Hematopoietic multipotent progenitor cell treated with erythropoietin and hydrocortisone succinate and interleukin-3 and kit ligand, for 6 days (in vitro differentiated cells): ENCODE measurements at places on chromosomes 13 and 19.

- peak; percentile 74 for DNase-seq
Observed at GRCh38 chr19:3366753-3367627, 607 bp downstream of the NFIC start.

- no peak for DNase-seq
Observed at GRCh38 chr13:72542241-72542640, 185.2 kb downstream of the MZT1 start.

- no peak for DNase-seq
Observed at GRCh38 chr19:13301627-13302334, 151.6 kb downstream of the IER2 start.

- peak; percentile 31 for DNase-seq
Observed at GRCh38 chr13:46756977-46757376, 40.0 kb downstream of the ESD start.

GRCh38 chr19:49415102-49415809 is 8.0 kb downstream of the PTH2 start:
- no peak for DNase-seq

GRCh38 chr13:31803311-31803710 is 64.0 kb downstream of the RXFP2 start:
- DNase-seq, result peak; percentile 53

DNA sequence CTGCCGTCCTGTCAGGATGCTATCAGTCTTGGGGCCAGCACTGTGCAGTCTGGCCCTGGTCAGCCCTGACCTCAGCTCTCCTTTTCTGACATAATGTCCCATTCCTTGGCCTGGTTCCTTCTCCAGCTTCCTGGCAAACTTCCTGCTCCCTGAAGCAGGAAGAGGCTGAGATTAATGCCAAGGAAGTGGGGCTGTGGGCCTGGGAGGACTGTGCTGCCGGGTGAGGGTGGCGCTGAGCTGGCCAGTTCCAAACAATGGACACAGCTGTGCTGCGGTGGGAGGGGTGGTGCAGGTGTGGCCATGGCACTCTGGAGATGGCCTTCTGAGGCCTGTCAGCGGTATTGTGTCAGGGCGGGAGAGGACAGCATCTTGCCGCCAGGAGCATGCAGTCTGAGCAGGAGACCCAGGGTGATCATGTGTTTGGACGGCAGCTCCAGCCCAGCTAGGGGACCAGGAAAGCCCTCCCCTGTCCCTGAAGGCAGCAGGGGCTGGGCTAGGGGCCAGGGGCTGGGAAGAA is 30.9 kb downstream of the TUBA3C start:
- DNase-seq, result no peak

DNA sequence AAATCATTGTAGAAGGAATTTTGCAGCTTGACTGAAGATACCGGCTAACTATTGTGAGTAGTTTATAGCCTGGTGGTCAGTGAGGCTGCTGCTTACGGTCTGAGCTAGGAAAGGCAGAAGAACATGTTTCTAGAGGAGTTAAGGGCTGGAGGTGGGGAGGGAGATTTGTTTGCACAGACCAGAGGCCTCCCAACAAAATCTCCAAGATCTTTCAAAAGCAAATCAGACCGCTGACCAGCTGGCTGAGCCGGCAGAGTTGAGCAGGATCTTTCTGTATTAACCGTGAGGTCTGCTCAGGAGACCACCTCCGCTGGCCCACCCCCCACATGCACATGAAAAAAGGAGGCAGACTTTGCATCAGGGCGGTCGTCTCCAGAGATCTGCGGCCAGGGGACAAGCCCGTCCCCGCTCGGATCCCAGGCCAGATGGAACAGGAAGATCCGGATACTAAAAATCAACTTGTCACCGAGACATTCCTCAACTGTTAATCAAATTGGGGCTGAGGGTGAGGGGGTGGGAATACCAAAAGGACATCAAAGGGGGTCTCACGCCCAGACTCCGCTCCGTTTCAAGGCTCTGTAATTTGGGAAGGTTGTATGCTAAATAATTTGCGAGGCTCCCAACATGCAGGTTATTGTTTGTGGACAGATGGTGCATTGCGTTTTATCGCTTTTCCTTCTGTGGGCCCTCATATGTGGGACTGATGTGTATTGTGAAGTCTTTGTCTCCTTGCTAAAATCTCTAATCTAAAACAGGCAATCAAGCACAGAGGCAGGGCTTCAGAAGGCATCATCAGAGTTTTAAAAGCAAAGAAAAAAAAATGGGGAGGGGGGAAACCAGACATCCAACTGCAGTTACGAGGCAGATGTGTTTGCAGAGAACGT is 319.0 kb downstream of the ZNF536 start:
- DNase-seq, result no peak

DNA sequence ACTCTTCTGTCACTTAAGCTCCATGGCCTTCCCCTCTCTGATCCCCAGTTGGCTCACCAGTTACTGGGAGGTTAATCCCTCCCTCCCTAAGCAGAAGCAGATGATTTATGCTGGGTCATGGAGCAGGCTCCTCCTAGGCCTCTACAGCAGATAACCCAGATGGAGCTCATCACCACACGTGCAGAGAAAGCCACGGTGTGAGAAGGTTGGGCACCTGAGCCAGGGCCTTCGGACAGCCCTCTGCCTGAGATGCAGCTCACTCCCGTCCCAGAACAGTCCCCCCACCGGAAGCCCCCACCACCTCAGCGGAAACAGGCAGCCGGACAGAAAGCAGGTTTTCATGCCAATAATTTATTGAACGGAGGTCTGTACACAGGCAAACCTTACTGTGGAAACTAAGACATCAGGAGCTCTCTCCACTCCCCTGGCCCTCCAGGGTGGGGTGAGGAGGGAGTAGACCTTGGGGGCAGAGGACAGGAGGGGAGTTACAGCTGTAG is 9.8 kb downstream of the ZNF526 start:
- peak; percentile 86 for DNase-seq

DNA sequence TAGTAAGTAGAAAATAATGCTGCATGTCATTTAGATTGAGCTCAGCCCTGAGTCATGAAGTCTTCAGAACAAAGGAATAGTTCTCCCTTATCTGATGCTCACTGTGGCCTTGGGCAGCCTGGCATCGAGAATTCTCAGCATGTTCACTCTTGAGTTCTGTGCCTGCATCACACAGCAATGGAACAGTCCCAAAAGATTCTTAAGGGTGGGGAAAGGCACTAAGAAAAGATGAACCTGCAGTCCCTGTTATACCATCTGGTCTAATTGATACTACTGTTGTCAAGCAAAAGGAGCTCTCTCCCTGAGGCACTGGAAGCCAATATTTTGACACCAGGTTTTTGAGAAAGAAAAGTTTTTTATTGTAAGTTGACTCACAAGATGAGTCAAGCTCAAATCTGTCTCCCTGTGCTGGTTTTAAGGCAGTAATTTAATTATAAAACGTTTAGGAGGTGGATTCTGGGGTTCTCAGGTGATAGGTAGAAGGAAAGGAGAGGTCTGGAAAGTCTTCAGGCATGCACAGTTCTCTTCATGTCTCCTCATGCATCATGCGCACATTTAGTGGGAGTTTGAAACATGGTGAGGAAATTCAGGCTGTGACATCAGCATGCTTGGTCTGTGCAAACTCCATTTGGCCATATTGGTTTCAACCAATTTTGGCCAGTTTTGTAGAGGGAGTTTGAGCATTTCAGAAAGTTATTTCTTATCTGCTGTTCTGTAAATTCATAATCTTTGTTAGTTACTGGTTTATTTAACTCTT is 38.1 kb upstream of the ZNF766 start:
- no peak for DNase-seq

DNA sequence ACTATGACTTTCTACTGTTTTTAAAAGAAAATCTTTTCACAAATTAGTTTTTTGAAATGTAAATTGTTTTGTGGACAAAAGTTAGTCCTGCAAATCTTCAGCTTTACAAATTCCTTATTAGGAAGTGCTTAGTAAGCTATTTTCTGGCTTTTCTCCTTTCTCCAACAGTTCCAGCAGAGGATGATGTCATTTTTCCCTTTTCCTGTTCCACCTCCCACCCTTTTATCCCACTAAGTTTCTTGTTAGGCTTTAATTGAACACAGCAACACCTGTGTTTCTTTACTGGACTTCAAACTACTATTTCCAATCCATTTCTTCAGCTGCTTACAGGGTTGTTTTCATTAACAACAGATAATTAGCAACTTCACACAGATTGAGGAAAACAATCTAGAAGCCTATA is 389.2 kb downstream of the NDFIP2 start:
- DNase-seq, result no peak

DNA sequence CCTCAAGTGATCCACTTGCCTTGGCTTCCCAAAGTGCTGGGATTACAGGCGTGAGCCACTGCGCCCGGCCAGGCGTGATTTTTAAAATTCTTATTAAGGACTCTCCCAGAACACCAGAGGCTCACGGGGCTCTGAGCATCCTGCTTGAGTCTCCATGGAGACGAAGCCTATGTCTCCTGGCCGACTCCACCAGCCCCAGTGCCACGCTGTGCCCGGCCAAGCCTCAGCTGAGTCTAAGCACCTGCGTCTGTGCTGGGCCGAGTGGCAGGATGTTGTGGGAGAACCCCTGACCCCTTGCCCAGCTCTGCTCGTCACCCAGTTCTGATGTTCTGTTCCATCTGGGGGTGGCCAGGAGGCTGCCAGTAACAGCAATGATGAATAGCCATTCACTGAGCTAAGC is 3.9 kb upstream of the CELF5 start:
- no peak for DNase-seq

GRCh38 chr19:35430409-35431144 is 17.5 kb upstream of the FFAR2 start:
- no peak for DNase-seq

GRCh38 chr19:42370626-42371175 is 19.4 kb downstream of the CNFN start:
- no peak for DNase-seq

GRCh38 chr13:95343944-95344343 is 42.7 kb upstream of the ABCC4 start:
- no peak for DNase-seq

DNA sequence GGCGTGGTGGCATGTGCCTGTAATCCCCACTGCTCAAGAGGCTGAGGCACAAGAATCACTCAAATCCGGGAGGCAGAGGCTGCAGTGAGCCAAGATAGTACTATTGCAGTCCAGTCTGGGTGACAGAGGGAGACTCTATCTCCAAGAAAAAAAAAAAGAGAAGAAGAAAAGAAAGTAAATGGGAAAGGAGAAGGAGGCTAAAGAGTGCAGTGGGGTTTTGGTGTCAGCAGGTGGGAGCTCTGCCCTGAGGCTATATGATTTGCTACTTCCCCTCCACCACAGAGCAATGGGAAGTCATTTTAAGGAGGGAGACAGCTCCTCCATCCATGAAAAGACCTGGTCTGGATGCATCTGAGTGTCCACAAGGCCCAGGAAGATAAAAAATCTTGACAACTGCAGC is 23.1 kb downstream of the UNC13A start:
- no peak for DNase-seq

GRCh38 chr13:40530961-40531360 is 135.5 kb downstream of the FOXO1 start:
- DNase-seq, result no peak

- no peak for DNase-seq
Observed at GRCh38 chr13:93318534-93319254, 92.1 kb downstream of the GPC6 start.

DNA sequence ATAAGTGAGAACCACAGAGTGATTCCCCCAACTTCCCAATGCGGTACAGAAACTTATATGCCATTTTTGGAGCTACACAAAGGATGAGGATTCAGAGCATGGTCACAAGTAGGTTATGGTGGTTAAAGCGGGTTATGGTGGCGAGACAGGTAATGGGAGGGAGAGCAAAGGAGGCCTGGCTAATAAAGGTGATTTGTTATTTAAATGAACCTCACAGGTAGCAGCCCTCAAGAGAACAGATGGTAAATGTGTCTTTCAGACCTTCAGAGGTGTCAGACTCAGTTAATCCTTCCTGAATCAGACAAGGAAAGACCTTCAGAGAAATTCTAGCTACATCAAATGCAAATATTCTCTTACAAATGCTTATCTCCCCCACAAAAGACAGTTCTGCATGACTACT is 1971.4 kb downstream of the OLFM4 start:
- no peak for DNase-seq

GRCh38 chr13:95783747-95784146 is 106.8 kb downstream of the DNAJC3 start:
- DNase-seq, result no peak

GRCh38 chr19:16343156-16343555 is 18.5 kb downstream of the KLF2 start:
- no peak for DNase-seq

- no peak for DNase-seq
Observed at GRCh38 chr19:32550666-32551065, 30.3 kb upstream of the PDCD5 start.

DNA sequence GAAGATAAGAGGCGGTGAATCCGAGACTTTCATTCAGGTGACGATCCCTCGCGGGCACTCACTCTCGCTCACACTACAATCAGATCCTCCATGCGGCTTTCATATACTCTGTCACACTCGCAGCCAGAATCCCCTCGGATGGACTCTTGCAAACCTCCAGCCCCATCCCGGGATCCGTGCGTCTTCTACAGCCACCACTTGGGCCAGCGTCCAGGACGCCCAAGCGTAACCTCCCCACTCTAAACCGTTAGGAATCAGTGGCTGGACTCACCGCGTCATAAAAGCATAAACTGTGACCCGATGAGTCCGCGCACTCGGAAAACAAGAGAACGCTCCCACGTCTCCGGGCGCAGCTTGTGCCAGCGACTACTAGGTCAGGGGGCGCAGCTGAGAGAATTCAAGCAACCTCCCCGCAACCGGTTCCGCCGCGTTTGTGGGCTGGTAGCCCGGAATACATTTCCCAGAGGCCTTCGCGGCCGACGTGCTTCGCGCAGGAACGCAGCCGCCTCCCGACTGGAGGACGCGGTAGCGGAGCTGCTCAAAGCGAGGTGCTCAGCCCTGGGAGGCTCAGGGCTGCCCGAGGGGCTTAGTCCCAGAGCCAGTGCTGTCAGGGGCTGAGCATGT is 27.6 kb downstream of the ZNF607 start:
- peak; percentile 63 for DNase-seq

DNA sequence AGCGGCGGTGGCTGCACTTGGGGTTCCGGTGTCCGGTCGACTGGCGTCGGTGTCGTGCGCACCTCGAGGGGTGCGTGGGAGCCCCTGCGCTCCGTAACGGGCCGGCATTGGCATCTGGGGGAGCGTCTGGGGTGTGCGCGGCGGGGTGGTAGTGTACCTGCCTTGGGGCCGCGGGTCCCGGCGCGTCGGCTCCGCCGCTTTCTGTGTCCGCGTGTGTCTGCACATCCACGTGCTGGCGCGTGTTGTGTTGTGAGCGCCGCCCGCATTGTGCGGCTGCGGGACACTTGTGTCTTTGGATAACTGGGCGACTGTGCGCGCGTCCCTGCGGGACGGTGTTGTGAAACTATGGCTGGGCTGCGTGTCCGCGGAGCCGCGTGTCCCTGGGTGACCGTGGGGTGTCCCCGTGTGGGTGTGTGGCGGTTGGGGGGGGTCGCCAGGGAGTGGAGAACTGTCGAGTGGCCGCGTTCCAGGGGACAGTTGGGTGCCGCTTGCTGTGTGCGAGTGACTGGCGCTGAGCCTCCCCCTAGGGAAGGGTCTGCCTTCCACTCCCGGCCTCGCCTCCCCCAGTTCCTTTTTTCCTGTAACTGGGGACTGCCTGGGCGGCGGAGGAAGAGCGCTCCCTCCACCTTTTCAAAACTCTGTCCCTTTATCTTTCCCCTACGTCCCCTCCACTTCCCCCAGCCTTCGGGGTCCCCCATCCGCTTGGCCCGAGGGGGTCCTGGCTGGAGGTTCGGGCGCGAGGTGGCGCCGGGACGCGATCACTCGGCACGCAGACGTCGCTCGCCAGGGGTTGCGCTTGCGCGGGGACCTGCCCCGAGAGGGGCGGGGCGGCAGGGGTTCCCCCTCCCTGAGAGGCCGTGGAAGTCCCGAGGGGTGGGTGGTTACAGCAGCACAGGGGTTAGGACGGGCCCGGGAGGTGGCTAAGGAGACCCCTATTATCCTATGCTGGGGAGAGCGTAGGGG is 5.7 kb upstream of the NFIC start:
- peak; percentile 71 for DNase-seq

GRCh38 chr13:51823359-51823758 is 19.4 kb upstream of the DHRS12 start:
- no peak for DNase-seq
